AG10803 (cell line): ENCODE measurements at places on chromosomes 11 and 22.

DNA sequence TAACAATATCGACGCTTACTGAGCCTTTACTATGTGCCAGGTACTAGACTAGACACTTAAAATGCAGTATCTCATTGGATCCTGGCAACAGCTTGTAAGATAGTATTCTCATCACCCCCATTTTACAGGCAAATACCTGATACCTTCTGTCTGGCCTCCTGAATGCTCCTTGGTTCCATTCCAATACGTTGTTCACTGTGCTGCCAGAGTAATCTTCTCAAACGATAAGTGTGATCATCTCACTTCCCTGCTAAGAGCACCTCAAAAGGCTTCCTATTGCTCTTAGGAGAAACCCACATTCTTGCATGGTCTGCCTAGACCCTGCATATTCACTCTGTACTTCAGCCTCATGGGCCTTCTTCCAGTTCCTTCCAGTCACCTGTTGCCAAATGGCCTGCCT, 1.3 kb upstream of the NRIP3 start:
- no peak for DNase-seq

- DNase-seq, result no peak
These were observed 3.2 kb upstream of the KLHDC7B start for GRCh38 chr22:50542416-50542927.

DNA sequence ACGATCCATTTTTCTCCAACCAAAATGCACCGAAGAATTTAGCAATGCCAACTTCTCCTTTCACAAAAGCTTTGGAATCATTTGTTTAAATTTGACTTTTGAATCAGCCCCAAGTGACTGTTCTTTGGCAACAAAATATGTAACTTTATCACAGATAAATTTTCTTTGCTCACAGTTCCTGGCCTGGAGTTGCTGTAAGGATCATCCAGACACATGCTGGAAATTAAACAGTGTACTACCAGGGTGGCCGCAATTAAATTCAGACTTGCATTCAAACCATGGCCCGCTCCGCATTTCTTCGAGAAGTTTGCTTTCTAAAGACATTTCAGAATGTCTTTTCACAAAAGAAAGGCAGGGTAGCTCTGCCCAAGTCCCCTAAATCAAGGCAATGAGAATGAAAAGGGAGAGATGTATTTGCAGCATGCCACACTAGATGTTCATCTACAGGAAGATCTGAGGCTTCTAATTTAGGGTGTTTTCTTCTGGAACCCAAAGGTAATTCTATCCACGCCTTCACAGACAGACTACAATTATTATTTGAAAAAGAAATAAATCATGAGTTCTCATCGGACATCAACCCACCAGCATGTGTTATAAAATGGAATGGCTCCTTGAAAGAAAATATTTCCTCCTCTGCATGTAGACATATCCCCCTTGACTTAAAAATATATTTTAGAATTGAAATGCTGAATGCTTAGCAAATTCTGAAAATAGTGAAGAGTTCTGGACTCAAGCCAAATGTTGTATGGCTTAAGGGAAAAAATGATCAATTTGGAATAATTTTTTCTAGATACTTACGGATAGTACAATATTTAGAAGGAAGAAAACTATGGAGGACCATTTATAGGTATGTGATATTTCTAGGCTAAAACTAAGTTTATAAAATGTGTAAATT, 189.7 kb upstream of the BLID start:
- no peak for DNase-seq

GRCh38 chr22:30015846-30016245, 64.4 kb upstream of the HORMAD2 start:
- peak; percentile 84 for DNase-seq

GRCh38 chr11:30505603-30506002, 80.5 kb downstream of the MPPED2 start:
- DNase-seq, result no peak

DNA sequence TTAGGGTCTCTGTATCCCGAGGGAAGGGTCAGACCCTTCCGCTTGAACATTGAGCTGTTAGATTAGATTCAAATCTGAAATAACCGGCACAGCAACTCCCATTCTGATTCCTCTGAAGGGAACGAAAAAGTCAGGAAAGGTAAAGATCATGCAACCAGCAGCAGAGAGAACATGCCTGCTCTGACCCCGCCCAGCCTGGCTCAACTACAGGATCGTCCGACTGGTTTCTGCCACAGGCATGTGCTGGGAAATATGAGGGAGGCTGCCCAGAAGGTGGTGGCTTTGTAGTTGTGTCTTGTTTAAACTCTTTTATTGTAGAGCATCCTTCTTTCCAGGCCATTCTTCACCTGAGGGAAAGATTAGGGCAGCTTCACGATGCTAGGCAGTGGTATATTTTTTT, 5.0 kb upstream of the MTNR1B start:
- DNase-seq, result no peak

DNA sequence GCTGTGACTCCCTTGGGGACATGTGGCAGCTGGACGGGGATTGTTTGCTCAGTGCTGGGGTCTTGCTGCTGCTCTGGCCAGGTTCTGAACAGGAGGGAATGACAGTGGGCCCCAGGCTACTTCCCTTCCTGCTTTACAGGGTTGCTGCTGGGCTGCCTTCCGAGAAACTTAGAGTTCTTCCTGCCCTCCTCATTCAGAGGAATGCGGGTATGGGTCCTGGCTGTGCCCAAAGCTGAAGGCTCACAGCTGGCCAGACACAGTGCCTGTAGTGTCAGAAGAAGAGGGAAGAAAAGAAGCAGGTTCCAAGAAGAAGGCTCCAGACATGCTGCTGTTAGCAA, 108.3 kb upstream of the PARVA start:
- DNase-seq, result peak; percentile 25

DNA sequence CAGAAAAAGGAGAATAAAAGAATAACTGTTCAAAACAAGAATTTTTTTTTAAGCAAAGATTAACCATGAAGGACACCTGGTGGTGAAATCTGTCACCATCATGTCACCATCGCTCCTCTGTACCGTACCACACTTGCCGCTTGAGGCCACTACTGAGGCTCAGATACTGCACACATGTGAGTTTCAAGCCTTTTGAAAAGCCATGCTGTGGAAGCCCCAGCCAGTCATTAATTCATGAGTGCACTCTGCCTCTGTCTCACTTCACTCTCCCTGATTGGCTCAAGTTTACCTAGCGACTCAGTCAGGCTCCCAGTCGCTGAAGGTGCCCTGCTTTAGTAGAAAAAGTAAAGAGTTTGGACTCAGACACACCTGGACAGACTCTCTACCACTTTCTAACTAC, 6.6 kb upstream of the MS4A12 start:
- no peak for DNase-seq

GRCh38 chr11:122345586-122345985, 229.6 kb upstream of the BLID start:
- no peak for DNase-seq

- DNase-seq, result peak; percentile 60
These were observed 1173.2 kb downstream of the BRD1 start for GRCh38 chr22:48654492-48654891.

- DNase-seq, result no peak
These were observed 9.5 kb downstream of the APOL3 start for GRCh38 chr22:36151006-36151595.

DNA sequence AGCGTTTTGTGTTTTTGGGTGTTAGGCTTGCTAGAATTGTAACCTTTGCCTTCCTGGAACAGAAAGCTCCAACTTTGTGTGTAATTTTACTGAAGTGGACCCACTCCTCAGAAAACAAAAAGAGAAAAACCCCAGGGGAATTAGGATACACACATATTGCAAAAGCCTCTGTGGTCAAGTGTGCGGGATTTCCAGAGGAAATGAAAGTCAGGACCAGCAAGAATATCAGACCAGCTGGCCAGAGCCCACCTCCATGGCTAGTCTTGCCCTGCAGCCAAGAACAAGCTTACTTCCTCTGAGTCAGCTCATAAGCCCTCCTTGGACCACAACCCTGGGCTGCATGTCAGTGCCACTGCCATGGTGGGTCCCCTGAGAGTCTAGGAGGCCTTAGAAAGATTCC, 37.0 kb upstream of the FTH1 start:
- peak; percentile 89 for DNase-seq

DNA sequence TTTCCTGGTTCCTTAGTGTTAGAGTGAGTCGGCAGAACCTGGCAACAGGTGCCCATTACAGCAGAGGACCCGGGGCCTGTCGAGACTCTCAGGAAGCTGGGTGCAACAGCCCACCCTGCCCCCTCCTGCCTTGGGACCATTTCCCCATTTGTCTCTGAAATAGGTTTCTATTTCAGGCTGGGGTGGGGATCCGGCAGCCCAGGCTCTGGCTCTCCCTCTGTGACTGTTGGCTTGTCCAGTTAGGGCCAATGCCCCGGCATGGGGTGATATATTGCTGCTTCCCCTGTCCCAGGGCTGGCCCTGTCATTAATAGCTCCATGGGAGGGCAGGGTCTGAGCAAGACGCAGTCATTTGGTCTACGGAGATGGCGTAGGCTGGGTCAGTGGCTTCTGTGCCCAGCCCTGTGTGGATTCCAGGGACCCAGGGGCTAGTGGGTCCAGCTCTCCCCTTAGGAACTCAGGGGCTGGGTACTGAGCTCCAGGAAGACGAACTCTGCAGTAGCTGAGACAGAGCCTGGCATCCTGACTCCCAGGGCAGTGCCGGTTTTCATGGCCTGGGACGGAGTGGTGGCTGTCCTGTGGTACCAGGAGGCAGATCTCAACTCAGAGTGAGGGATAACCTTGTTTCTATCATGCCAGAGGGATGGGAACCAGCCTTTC, 2.7 kb downstream of the P2RY6 start:
- no peak for DNase-seq

GRCh38 chr11:8190431-8190830, 21.6 kb upstream of the RIC3 start:
- DNase-seq, result no peak

DNA sequence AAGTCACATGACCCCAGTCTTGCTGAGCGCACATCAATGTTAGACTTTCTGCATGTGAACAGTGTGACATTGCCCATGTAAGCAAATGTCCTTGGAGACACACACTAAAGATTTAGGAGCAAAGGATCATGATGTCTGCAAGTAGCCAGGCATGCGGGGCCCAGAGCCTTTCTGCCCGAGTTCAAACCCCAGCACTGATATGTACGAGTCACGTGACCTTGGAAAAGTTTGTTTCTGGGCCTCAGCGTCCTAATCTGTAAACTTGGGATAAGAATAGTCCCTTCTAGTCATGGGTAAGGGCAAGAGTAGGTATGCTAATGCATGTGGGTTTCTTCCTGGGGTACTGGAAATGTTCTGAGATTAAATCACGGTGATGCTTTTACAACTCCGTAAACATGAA, 16.8 kb upstream of the PGA3 start:
- no peak for DNase-seq

DNA sequence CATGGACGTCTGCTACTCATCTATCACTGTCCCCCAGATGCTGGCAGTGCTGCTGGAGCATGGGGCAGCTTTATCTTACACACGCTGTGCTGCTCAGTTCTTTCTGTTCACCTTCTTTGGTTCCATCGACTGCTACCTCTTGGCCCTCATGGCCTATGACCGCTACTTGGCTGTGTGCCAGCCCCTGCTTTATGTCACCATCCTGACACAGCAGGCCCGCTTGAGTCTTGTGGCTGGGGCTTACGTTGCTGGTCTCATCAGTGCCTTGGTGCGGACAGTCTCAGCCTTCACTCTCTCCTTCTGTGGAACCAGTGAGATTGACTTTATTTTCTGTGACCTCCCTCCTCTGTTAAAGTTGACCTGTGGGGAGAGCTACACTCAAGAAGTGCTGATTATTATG, 9.2 kb upstream of the OR9Q2 start:
- DNase-seq, result no peak

DNA sequence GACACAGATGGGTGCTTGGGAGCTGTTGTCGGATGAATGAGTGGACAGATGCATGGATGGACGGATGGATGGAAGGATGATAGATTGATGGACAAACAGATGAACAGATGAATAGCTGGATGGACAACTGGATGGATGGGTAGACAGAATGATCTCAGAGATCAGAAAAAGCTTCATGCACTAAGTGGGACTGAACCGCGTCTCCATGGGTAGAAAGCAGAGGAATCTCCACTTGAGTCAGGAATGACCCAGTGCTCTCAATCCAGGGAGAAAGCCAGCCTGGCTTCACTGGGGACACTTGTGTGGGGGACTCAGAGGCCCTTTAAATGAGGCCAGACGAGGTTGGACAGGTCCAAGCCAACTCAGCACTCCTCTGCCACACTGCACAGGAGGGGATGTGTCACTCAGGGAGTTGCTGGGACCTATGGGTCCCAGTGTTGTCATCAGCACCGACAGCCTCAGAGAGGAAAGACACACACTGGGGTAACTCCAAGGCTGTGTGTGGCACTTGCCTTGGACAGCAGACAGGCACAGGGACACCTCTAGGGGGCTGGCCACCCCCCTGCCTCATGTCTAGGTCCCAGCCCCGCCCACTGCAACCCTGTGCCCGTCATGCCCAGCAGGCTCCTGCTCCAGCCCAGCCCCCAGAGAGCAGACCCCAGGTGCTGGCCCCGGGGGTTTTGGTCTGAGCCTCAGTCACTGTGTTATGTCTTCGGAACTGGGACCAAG, 5.6 kb downstream of the IGLL5 start:
- DNase-seq, result no peak

DNA sequence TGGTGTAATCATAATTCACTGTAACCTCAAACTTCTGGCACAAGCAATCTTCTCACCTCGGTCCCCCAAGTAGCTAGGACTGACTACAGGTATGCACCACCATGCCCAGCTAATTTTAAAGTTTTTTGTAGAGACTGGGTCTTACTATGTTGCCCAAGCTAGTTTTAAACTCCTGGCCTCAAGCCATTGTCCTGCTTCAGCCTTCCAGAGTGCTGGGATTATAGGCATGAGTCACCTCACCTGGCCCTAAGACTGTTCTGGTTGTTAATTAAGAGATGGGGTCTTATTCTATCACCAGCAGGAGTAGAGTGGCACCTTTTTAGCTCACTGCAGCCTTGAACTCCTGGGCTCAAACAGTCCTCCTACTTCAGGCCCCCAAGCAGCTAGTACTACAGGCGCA, 52.0 kb upstream of the DEPDC7 start:
- no peak for DNase-seq

GRCh38 chr11:65634905-65635731, 2.8 kb upstream of the SIPA1 start:
- DNase-seq, result no peak

GRCh38 chr11:111819829-111820237, 51.5 kb downstream of the ALG9 start:
- DNase-seq, result peak; percentile 83

DNA sequence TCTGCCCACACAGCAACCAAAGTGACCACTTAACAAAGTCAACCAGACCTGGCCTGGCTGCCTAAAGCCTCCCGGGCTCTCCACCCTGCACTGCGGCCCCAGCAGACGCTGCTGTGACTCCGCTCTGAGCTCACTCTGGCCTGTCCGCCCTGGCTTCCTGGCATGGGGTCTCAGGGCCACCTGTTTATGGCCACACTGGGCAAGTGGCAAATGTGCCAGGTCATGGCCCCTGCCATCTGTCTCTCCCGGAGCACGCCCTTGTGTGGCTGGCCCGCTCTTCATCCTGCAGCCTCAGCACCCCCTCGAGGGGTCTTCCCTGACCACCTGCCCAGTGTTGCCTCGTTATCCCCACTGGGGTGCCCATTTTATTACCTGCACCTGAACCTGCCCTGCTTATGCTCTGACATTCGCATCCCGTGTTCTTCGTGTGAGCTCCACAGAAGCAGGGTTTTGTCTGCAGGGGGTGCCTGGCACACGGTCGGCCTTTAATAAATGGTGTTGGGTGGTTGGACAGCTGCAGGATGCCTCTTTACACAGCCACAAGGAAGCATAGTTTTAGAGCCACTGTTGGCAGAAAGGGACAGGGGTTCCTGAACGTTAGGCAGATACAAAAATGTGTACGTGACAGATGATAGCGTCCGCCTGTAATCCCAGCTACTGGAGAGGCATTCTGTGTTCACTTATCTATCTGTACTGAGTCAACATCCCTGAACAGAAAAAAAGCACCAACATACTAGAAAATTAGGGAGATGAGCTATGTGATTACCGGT, 785.6 kb downstream of the TBC1D22A start:
- no peak for DNase-seq

- DNase-seq, result no peak
These were observed 1404.8 kb downstream of the TBC1D22A start for GRCh38 chr22:48167238-48167637.
